ENCODE measurements at places on chromosomes 6 and 20.

DNA sequence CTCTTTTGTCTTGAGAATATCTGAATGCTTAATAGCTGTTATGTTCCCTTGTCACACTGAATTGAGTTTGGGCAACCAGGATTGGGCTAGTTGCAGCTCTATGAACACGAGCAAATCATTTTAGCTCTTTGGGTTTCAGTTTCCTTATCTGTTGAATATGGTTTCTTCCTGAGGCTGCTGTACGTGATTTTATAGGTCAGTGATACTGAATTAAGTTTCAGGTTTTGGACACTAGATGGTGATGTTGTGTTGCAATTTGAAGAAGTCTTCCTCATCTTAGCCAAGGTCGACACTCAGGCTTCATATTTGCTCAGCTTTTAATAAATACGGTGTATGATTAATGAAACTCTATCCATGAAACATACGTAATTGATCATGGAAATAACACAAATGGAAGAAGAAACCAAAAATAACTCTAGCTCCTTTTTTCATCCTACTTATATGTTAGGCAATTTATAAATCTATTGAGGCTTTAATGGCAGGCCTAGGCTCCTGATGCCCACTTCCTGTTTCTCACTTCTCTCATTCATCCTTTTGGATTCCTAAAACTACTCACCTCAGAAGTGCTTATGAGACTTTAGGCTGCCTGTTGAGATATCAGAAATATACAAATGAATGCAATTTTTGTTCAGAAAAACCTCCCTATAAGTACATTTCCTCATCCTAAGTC, 354.1 kb upstream of the MAP3K7 start:
- peak; percentile 63 for DNase-seq

GRCh38 chr6:91506509-91506908, 919.6 kb upstream of the MAP3K7 start:
- DNase-seq, result no peak

DNA sequence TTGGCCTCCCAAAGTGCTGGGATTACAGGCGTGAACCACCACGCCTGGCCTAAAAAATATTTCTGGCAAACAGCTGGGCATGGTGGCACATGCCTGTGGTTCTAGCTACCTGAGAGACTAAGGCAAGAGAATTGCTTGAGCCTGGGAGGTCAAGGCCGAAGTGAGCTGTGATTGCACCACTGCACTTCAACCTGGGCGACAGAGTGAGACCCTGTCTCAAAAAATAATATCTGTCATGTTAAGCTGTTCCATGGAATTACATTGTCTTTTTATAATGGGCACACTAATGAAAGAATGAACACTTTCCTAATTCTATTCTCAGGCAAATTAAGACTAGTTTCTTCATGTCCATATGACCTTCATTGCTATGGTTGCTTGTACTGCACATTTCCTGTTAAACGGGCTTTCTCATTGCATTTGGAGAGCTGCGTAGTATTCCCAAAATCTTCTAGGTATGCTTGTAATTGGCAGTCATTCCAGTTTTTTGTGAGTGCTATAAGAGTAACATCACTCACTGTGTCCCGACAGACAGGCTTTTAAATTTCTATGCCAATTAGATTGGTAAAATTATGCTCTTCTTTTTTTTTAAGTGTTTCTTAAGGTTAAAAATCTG, 12.1 kb downstream of the AMD1 start:
- DNase-seq, result no peak

DNA sequence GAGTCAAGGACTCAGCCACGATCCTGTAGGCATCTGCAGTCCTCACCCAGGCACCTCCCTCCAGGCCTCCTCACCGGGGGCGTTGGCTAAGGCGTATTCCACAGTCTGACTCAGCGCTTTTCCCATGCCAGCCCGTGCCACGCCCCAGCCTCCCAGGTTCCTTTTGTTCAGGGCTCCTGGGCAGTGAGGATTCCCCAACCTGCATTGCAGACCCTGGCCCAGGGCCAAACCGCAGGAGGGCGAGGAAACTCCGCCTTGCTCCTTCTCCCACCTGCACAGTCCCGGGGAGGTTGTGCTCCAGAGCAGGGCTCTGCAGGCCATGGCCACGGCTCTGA, 202.8 kb upstream of the CST7 start:
- DNase-seq, result no peak

DNA sequence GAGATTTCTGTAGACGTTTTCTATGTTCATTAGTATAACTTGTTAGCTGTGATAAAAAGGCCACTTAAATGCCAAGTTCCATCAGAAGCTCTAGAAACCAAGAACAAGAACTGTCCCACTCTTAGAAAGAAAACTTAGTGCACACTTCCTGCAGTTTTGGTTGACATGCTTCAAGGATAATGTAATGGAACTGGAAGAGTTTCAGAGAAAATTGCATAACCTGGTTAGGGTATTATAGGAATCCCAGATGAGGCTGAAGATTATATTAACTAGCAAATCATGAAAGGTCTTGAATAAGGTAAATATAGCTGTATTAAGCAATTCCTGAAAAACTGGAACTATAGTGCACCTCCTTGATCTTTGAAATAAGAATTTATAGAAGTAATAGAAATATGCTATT, 1.8 kb upstream of the PHACTR2 start:
- DNase-seq, result no peak

DNA sequence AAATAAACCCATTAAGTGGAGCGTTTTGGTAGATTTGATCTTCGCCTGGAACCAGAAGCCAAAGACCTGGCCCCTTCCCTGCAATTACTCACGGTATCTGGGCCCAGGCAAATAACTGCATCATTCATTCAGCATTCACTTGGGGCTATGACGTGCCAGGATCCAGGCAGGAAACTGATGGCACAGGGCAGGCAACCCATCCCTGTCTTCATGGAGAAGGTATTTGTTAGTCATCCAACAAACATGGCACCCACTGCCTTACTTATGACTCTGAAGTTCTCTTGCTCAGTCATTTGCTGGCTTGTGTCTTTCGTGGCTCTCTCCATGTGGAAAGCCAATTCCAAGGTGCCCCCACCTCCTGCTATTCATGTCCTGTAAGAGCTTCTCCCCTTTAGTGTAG, 232.4 kb downstream of the BMP7 start:
- DNase-seq, result no peak

GRCh38 chr6:76275746-76276145, 203.3 kb upstream of the IMPG1 start:
- DNase-seq, result no peak

DNA sequence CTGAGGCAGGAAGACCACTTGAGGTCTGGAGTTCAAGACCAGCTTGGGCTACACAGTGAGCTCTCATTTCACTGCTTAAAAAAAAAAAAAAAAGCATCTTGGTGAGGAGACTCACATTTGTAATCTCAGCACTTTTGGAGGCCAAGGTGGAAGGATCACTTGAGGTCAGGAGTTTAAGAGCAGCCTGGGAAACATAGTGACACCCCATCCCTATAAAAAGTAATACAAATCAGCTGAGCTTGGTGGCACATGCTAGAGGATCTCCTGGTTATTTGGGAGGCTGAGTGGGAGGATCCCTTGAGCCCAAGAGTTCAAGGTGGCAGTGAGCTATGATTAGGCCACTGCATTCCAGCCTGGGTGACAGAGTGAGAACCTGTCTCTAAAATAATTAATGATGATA, 29.4 kb upstream of the SYNCRIP start:
- DNase-seq, result no peak

- no peak for DNase-seq
Observed at GRCh38 chr6:9503111-9503761, 911.6 kb downstream of the TFAP2A start.

Measured in midbrain (tissue), 1 donor.